ENCODE measurements at places on chromosomes 1 and 21.

DNA sequence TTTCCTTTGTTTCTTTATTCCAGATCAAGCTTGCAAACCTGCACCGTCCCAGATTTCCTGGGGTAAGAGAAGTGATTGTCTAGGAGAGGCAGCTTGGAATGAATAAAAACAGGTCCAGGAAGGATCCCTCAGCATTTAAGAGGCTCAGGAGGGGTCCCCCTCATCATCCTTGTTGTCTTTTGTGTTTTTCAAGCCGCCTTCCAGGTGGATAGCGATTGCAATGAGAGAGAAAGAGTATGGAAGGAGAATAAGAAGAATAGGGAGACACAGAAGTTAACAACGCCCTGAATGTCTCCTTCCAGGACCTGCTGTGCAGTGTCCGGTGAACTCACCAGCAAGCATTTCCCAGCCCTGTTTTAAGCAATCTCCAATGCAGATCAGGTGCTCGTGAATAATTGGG, 8.5 kb downstream of the ERG start:
- no peak for DNase-seq

DNA sequence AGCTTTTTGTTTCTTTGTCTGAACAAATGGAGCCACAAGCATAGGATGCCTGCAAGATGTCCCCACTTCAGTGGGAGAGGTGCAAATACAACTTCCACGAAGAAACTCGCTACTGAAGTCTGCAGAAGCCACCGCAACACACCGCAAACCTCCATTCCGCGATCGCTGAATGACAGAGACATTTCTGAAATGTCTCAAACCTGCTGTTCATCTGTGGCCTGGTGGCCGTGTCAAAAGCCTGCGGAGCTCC, 1.0 kb downstream of the TP53BP2 start:
- peak; percentile 60 for DNase-seq

DNA sequence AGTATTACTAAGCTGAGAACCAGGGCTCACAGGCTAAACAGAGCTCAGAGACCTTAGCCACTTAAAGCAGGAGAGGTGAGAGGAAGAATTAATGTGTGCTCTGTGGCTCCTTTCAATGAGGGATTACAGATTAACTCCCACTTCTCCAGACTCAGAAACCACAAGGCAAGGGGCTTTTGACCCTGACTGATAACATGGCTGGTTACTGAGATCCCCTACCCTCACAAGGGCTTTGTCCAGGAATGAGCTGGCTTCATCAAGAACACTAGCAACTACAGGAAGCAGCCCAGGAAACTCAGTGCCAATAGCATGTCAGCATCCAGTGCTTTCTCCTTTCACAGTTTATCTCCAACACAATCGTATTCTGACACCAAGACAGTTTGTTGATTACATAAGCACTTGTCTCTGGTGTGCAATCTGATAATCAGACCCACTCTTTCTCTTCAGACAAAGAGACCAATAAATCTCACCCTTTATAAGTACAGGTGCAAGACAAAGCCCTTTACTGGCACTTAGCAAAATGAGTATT, 38.8 kb downstream of the ERI3 start:
- no peak for DNase-seq

GRCh38 chr1:179001451-179001850, 24.2 kb upstream of the FAM20B start:
- no peak for DNase-seq

DNA sequence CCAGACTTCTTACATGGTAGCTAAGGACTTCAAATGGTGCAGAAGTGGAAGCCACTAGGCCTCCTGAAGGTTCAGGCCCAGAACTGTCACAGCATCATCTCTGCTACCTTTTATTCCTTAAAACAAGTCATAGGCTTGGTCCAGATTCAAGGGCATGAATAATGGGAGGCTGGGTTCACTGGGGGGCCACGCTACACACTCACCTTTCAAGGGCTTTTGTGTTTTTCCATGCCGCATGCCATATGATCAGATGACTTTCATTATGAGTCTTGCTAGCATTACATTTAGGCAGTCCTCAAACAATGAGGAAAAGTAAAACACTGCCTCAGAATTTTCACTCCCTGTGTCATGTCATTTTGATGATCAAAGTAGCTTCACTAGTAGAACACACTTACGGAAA, 83.4 kb downstream of the VPS26C start:
- no peak for DNase-seq

DNA sequence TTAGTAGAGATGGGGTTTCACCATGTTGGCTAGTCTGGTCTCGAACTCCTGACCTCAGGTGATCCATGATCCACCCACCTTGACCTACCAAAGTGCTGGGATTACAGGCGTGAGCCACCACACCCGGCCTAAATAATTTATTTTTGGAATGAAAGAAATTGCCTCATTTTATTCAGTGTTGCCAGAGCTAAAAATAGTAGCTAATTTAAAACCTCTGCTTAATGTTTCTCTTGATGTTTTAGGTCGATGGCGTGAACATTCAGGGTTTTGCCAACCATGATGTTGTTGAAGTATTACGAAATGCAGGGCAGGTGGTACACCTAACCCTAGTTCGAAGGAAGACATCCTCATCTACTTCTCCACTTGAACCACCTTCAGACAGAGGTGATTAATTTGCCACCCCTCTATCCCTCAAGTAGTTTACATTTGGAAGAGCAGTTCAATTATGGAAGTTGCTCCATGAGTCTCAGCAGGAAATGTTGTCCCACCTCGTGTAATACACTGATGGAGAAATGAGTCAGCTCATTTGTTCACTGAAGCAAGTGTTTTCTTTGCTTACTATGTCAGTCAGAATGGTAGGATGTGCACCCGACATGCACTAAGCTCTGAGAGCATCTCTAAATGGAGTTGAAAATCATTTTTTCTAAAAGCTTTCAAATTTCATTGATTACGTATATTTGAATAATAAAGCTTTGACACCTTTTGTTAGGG, 54.9 kb downstream of the PATJ start:
- DNase-seq: no peak

- DNase-seq: no peak
These were observed 70.7 kb downstream of the TRABD2B start for GRCh38 chr1:47926461-47926999.

DNA sequence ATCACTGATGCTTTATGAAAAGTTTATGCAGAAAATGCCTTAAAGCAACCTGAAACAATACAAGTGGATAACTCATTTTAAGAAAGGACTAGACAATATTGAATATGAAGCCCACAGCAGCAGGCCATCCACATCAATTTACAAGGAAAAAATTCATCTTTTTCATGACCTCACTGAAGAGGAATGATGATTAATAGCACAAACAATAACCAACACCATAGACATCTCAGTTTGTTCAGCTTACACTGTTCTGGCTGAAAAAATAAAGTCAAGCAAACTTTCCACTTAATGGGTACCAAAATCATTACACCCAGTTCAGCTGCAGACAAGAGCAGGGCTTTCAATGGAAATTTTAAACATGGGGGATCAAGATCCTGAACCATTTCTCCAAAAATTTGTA, 380.6 kb upstream of the NEGR1 start:
- no peak for DNase-seq

DNA sequence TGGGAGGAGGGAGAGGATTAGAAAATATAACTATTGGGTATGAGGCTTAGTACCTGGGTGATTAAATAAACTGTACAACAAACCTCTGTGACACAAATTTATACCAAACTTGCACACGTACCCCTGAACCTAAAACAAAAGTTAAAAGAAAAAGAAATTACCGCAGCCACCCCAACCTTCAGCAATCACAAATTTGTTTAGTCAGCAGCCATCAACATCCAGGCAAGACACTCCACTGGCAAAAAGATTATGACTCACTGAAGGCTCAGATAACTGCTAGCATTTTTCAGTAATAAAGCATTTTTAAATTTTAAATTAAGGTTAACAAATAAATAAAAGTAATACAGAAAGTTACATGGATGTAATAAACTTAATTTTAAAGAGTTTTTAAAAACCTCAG, 14.4 kb upstream of the DEPDC1 start:
- DNase-seq: no peak

GRCh38 chr1:61182049-61182448, 99.7 kb downstream of the NFIA start:
- DNase-seq: no peak

DNA sequence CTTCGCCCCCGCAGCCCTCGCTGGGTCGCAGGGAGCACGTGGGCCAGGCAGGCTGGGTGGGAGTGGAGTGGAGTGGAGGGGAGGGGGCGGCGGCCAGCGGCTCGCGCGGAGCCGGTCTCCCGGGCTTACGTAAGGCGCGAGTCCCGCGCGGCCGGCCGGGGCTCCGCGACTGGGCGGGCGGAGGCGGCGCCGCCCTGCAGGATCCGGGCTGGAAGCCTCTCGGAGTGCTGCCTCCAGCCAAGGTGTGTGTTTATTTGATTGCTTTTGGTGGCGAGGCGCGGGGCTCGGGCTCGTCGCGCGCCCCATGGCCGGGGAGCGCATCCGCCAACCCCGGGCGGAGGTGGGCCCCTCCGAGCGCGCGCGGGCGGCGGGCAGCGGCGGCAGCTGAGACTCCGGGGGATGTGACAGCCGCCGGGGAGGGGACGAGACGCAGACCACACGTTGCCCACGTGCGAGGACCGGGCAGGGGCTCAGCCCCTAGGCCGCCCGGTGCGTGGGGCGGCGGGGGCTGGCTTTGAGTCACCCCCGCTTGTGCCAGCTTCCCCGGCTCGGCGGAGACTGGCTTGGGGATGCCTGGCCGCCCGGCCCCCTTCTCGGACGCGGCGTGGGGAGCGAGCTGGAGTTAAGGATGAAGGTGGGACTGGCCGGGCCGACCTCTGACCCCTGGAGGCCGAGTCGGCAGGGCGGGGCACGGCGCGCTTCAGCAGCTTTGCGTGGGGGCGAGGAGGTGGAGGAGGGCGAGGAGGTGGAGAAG, 402 bp upstream of the AK4 start:
- DNase-seq: peak; percentile 66

GRCh38 chr1:166165661-166166328, 1.0 kb downstream of the FAM78B start:
- DNase-seq: peak; percentile 53

DNA sequence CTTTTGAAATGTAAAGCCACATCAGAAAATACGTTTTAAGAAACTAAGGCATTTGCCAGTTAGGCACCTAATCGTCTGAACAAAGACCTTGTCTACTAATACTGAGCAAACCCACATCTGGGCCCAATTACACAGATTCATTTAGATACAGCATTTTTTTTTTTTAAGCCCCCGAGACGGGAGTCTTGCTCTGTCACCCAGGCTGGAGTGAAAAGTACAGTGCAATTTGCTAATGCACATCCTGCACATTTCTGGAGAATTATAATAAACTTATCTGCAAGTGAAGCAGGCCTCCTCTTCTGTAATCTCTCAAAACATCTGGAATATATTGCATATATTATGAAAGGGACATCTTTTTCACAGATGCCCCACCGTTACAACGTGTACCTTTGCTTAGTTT, 3.3 kb downstream of the RSRP1 start:
- no peak for DNase-seq

DNA sequence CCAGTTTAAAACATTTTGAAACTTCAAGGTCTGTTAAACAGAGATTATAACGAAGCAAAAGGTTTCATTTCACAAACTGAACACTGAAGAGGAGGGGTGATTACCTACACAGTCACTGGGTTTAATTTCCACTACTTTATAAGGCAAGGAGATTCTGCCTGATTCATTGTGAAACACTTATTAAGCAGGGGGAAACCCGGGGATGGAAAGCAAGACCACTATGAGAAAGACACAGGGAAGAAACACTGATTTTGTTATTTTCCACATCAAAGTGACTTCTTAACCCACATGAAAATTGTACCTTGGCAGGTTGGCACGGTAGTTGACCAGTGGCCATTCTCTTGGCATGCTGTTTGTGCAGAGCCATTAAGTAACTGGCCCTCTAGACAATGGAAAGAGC, 8.1 kb upstream of the F5 start:
- no peak for DNase-seq

DNA sequence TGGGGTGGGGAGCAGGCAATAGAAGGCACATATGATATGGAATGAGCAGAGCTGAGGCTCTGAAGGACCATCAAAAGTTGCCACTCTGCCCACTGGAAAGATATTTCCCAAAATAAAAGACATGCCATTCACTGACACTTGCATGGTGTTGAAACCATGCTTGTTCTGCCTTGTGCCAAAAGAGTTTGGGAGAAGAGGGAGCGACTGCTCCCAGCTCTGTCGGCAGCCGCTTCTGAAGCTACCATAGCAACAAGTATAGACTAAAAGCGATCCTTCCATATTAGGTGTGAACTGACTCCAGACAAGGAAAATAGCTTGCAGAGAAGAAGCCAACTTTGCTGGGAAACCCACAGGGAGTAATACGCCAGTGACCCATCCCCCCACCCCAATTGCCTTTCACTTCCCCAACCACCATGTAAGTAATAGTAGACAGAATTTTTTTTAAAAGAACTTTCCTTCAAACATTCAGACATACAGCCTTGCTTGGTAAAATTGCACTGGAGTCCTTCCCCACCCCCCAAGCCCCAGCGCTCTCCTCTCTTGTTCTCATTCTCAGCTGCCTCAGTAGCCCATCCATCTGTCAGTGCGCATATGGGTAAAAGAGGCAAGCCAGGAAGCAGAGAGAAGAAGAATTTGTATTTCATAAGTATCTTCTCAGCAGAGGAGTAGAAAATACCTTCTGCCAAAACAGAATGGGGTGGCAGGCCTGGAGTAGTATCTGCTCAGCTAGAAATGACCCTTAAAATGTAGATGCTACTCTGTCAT, 263.7 kb downstream of the OMA1 start:
- no peak for DNase-seq

DNA sequence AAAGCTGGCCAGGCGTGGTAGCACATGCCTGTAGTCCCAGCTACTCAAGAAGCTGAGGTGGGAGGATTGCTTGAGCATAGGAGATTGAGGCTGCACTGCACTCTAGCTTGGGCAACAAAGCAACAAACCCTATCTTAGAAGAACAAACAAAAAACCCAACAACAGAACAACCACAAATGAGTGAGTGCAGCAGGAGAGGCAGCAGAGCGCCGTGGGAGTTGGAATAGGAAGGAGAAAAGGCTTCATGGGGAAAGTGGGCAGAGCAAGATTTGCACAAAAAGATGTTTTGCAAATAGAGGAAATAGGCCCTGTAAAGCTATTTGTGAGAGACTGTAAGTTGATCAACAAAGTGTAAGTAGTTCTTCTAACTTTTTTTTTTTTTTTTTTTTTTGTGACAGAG, 19.6 kb downstream of the SMAP2 start:
- DNase-seq: no peak

DNA sequence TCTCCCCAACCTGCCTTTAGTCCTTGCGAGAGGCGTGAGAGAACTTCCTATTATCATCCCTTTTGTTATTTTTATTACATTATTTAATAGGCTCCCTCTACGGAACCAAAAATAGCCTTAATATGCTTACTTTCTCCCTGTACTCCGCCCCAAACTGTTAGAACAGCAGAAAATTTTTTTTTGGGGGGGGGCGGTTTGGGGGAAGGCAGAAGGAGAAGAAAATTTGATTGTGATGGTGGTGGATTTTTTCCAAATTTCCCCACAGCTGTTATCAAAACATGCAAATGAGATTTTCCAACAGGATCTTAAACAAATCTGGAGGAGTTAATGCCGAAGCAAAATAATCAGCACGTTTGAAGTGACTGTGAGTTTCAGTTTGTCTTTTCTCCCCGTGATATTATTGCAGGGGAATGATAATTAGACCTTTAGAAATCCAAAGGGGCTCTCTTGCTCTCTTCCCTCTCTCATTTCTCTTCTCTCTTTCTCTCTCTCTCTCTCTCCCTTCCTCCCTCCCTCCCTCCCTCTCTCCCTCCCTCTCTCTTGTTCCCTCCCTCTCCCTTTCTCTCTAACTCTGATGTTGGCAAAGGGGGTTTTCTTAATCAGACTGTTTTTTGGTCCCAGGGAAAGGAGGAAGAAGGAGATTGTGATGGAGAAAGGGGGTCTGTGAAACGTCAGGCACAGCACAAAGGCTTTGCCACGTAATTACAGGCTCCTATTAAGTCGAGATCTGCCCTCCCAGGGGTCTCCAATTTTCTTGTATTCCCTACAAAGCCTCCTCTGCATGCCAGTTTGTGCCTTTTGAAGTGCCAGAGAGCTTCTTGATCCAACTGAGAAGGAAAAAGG, 1.1 kb upstream of the PRRX1 start:
- DNase-seq: no peak
